ENCODE measurements at places on chromosomes 5 and 9.
A peak's percentile ranks its signal among the peaks of the same experiment; 100 is the strongest.

GRCh38 chr5:141192110-141192725 is at the start of gene PCDHB10:
Gene PCDHB10, plus strand, starts transcription at chr5:141192353. Its CDS starts 200 bp downstream, at chr5:141192553.
- DNase-seq = peak; percentile 15

GRCh38 chr5:115402822-115403577 is 106.5 kb upstream of the CCDC112 start:
- no peak for DNase-seq

- no peak for DNase-seq
Observed at GRCh38 chr5:162132348-162132747, 64.8 kb downstream of the GABRG2 start.

DNA sequence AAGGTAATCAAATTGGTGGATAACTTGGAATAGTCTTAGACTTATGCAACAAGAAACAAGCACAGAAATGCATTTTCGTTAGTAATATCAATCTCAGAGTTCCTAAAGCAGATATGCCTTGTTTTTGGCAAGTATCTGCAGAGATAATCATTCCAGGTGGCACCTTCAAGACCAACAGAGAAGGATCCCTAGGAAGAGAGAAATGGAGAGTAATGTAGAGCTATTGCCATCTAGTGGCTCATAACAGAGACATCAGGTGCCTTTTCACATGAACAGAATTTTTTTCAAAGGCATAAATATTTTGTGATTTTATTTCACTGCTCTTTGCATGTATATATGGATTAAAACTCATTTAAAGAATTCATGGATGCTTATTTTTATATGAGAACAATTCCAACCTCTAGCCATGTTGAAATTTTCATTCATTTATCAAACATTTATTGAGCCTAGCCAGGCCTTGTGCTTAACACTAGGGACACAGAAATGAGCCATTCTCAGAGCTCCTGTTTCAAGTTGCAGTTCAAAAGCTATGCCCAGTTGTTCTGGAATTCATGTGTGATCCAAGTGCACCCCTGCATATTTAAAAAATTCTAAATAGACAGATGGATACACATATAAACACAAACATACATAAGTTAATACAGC is 117.5 kb upstream of the OR13F1 start:
- no peak for DNase-seq

- DNase-seq = no peak
Observed at GRCh38 chr9:79134654-79135053, 437.1 kb upstream of the TLE4 start.

GRCh38 chr5:39083968-39084367 is 9.8 kb upstream of the RICTOR start:
- DNase-seq = no peak

DNA sequence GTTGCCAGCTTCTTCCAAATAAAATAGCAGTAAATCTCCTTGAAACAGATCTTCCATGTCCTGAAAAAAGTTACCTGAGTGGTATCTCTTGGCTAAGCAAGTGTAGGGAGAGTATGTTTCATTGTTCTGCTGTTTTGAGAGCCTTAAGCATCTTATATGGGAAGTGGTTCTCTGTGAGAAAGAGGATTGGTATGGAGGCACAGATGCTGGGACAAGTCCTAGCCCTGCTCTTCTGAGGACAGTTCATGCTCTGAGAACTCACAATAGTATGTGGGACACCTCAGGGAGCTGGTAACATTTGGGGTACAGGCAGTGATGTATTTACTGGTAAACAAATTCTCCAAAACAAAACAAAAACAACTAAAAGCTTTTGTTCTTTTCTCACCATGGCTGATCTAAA is 2.0 kb downstream of the PPP3R2 start:
- no peak for DNase-seq

DNA sequence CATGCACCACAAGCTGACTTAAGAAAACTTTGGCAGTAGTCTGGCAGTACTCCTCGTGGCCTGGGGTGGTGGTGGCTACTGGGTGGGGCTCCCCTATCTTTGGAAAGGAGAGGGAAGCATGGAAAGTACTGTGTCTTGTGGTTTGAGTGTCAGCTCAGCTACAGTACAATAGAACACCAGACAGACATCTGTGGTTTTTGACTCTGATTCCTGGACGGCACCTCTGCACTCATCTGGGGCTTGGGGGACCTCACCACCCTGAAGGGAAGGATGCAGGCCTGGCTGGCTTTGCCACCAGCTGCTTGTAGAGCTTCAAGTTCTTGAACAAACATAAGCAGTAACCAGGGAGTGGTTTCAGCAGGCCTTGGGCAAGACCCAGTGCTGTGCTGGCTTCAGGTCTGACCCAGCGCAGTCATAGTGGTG is 40.6 kb downstream of the TNFSF8 start:
- DNase-seq = no peak

DNA sequence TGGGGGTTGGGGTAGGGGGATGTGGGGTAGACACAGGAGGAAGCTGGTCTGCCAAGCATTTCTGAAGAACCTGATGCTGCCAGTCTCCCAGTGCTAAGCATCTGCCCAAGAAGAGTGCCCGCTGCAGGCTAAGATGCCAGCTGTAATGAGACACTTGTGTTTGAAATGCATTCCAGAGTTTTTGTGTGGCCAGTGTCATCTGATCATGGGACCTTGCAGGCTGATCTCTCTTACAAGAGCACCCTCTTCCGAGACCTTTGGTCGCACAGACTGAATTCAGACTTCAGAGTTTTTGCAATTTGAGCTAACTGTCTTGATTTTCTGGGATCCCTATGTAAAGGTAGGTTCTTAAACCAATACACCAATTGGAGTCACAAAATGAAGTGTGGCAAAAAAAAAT is 58.1 kb downstream of the DENND1A start:
- no peak for DNase-seq

GRCh38 chr9:15485836-15486666 is 24.7 kb downstream of the PSIP1 start:
- no peak for DNase-seq

DNA sequence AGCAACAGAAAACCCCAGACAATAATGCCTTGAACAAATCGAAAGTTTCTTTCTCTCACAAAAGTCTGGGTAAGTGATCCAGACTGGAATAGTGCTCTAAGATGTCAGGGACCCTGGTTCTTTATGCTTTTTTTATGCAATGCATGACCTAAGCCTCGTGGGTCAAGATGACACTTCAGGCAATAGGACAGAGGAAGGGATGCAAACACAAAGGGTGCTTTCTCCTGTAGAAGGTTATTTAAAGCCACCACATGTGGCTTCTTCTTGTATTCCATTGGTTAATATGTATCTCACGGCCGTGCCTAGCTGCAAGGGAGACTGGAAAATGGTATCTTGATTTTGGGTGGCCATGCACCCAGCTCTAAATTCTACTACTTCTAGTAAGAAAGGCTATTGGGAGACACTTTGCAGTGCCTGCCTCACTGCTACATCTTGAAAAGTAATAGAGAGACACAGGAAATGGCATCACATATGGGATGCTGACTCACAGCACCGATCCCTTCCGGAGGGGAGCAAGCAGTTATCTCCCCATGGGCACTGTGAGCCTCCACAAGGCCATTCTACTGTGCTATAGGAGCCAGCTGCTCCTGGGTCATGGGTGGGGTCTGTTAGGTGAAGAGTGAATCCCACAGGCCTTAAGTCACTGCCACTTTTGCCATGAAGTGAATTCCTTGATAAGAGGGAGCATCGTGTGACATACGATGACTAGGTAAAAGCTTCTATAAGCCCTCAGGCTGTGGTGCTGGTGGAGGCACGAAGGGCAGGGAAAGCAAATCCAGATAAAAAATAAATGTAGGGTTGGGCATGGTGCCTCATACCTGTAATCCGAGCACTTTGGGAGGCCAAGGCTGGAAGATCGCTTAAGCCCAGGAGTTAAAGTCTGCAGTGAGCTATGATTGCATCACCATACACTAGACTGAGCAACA is 32.5 kb upstream of the RAB14 start:
- no peak for DNase-seq

GRCh38 chr9:127451608-127451857 is 223 bp downstream of the LRSAM1 start:
- no peak for DNase-seq

- DNase-seq = no peak
Observed at GRCh38 chr5:95963650-95964410, 2.2 kb upstream of the ELL2 start.

GRCh38 chr5:172276214-172276613 is 7.3 kb downstream of the UBTD2 start:
- DNase-seq = no peak
